ENCODE measurements at places on chromosomes 1 and 21.

DNA sequence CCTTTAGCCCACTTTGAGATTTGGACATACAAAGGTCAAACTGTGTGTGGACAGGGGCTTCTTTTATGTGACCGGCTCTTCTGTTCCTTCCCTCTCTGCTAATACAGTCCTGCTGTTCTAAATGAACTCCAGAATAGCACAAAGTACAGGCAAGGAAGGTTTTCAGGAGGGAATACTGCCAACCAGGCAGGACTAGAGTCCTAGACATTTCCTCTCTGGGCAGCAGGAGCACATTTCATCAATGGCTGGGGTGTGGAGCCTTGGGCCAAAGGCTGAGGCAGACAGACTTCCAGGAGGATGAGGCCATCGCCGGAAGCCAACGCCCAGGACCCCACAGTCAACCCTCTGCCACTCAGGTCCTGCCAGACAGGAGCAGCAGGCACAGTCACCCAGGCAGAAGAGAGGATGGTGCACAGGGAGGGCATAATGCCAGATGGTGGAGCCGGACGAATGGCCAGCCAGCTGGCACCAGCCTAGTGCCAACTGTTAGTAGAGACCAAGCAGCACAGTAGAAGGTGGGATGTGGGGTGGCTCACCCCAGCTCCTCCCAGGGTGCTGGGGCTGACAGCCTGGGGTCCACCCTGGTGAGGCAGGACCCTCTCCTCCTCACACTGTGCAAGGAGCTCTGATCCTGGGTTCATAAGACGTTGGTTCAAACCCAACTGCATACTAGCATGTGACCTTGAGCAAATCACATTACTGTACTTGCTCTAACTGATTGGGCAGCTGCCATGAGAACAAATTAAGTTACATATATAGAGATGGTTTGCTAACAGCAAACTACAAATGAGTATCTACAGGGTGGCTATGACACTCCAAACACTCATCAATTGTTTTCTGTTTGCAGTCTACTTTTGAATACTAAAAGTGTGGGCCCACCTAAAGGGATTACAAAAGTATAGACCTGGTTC is 410.7 kb downstream of the SIPA1L2 start:
- DNase-seq: no peak

- no peak for DNase-seq
Measured at GRCh38 chr1:184840596-184840995, 85.9 kb upstream of the EDEM3 start.

GRCh38 chr1:207987164-207987563 is 76.2 kb upstream of the CD34 start:
- DNase-seq: no peak

- DNase-seq: no peak
Measured at GRCh38 chr1:6596886-6597776, 5.5 kb downstream of the KLHL21 start.

DNA sequence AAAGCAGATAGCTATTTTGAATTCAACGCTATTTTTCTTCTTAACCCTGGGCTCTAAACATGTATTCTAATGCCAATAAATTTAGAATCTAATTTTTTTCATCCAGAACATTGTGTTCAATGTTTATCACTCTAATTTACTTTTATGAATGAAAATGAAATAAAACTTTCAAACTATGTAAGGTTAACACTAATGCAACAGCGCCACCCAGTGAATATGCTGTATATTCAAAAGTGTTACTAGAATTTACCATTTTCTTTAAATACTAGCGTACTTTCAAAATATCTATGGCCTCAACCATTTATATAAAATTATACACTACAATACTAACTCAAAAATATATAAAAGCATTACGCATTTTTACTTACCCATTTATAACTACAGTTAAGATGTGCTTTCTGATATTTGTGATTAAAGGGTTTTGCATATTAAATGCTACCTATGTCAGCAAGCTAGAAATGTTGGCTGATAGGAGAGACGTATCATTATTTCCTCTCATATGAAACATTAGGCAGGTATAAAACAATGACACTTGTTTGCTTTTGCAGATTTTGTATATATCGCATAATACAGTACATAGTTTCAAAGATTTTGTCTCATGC is 5.9 kb upstream of the NUF2 start:
- DNase-seq: no peak

GRCh38 chr1:203703586-203703985 is 61.4 kb upstream of the LAX1 start:
- DNase-seq: no peak

DNA sequence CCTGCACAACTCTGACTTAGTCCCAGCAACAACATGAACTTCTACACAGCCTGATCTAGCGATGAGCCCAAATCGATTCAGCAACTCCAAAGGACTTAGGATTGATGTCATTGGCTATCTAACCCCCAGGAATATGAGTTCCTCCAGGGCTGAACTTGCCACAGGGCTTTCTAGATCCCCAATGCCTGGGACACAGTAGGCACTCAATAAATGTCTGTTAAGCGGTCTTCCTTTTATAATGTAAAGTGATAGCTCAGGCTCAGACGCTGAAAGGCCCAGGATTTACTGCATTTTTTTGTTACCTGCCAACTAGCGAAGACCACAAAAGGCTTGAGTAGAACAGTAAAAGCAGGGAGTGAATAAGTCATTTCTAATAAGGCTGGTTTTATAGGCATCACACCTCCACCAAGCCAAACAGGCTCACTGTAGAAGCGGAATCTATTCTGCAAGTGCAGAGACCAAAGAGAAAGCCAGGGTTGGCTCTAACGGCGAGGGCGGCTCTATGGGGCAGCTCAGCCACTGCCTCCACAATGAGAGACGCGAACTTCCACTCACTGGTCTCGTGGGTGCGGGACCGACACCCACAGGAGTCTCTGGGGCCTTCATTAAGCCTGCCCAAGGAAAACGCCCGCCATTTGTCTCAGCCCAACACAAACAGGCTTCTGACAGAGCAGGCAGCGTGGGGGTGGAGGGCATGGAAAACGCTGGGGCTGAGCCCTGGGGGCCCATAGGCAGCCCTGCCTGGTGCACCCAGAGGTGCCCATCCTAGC is 52.0 kb downstream of the HLCS start:
- DNase-seq: no peak

- DNase-seq: no peak
Measured at GRCh38 chr1:178010674-178011464, 41.0 kb upstream of the SEC16B start.
